CD4-positive, CD25-positive, alpha-beta regulatory T cell (primary cell): ENCODE measurements at places on chromosomes 1 and 21. TPM values are rescaled to one million over a fixed set of nuclear protein-coding genes. Genes with fewer than 3 reads are reported as not detected.

KCNQ4 gene
- total RNA-seq: 0.44 TPM

AGPAT3 gene
- total RNA-seq: 67.8 TPM

HSPB7 gene
- total RNA-seq: not detected

ACBD3 gene
- 29.6 TPM for total RNA-seq

KCNH1 gene
- not detected for total RNA-seq

TRIM67 gene
- total RNA-seq: not detected

ADAMTS1 gene
- total RNA-seq: 0.32 TPM

LAPTM5 gene
- 589 TPM for total RNA-seq

GBP7 gene
- 0.20 TPM for total RNA-seq

CELA3B gene
- total RNA-seq: not detected

ELF3 gene
- 1.0 TPM for total RNA-seq

EXO5 gene
- total RNA-seq: 7.2 TPM

ATAD3B gene
- total RNA-seq: 39.4 TPM

DMRTA2 gene
- not detected for total RNA-seq

SV2A gene
- 3.3 TPM for total RNA-seq

C2CD2 gene
- 15.3 TPM for total RNA-seq

RORC gene
- 6.2 TPM for total RNA-seq

ESRRG gene
- not detected for total RNA-seq

LCK gene
- 388 TPM for total RNA-seq

CYP4A22 gene
- total RNA-seq: not detected
